ENCODE measurements at places on chromosomes 2 and 18.

- DNase-seq = no peak
- no peaks in the 10 kb centered on the region for H3K4me1 ChIP-seq
- no peak overlapping the region for H3K27ac ChIP-seq
- no peak overlapping the region for H3K4me3 ChIP-seq
- peaks cover 99% of the 10 kb centered on the region for H3K36me3 ChIP-seq
- no peaks in the 10 kb centered on the region for H3K27me3 ChIP-seq
These were observed 14.8 kb downstream of the HADHA start for GRCh38 chr2:26229595-26229994.

- H3K36me3 ChIP-seq = no peaks in the 10 kb centered on the region
- no peak overlapping the region for H3K4me3 ChIP-seq
- H3K27ac ChIP-seq = no peak overlapping the region
- H3K27me3 ChIP-seq = no peaks in the 10 kb centered on the region
- peak; percentile 43 for DNase-seq
These were observed 61.2 kb downstream of the ACYP2 start for GRCh38 chr2:54176577-54176976.

- H3K4me3 ChIP-seq = no peak overlapping the region
- no peaks in the 10 kb centered on the region for H3K27me3 ChIP-seq
- no peaks in the 10 kb centered on the region for H3K4me1 ChIP-seq
- no peaks in the 10 kb centered on the region for H3K36me3 ChIP-seq
- no peak overlapping the region for H3K27ac ChIP-seq
These were observed 793.3 kb downstream of the TDRD15 start for GRCh38 chr2:21916934-21917522.

DNA sequence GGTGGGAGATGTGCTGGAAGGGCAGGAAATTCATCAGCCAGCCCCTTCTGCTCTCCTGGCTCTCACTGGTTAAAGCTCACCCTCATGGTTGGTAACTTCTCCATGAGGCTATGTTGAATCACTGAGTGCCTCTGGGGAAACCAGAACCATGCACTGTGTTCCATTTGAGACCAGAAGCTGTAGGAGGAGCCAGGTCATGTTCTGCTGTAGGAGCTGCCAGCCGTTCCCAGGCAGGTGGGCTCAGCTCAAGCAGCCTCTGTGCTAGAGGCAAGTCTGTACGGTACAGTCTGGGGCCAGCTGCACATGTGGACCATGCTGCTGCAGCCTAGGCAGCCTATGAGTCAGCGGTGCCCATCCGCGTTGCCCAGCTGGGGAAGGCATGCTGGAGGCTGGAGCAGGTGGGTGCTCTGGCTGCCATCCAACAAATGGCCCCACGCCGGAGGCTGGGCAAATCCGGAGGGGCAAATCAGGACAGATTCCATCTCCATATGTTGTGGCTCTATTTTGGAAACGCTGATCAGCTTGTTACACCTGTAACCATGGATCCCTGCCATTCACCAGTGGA is 22.0 kb upstream of the KCNF1 start:
- peaks cover 20% of the 10 kb centered on the region for H3K27me3 ChIP-seq
- no peaks in the 10 kb centered on the region for H3K4me1 ChIP-seq
- no peaks in the 10 kb centered on the region for H3K36me3 ChIP-seq
- no peak for DNase-seq

Data from left lung (tissue), 14 donors.